ENCODE measurements at places on chromosomes 5 and 9. TPM values are rescaled to one million over a fixed set of nuclear protein-coding genes. Genes with fewer than 3 reads are reported as not detected.

The MAT2B gene
- 98.6 TPM for total RNA-seq

DNA sequence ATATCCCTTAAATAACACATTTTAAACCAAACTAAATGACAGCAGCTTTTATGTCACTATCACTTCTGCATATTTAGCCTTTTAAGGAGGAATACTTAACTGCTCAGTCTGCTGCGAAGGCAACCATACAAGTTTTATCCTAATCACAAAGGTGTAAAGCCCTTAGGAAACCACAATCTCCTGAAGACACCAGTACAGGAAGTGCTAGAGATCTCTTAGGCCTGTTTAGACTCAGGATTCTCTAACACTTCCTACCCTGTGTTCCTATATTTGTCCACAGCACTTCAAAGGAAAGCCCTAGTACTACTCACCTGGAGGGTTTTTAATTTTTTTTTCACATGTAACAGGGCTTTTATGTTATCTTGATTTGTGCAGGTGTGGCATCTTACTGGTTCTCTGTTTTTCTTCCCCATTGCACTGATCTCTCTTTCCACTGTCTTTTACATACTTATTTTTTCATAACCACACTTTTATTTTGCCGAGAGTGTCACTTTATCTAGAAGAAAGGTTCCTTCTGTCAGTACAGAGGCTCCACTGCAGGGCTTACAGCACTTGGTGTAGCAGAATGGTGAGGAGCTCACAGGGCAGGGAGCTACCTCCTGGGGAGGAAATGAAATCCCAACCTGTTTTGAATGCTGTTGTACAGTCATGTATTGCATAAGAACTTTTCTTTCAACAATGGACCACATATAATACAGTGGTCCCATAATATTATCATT is 1060.6 kb upstream of the ACO1 start:
- no peaks in the 10 kb centered on the region for H3K4me1 ChIP-seq
- no peaks in the 10 kb centered on the region for H3K27me3 ChIP-seq
- no peak overlapping the region for H3K27ac ChIP-seq
- no peak overlapping the region for H3K4me3 ChIP-seq
- H3K36me3 ChIP-seq, result no peaks in the 10 kb centered on the region

DNA sequence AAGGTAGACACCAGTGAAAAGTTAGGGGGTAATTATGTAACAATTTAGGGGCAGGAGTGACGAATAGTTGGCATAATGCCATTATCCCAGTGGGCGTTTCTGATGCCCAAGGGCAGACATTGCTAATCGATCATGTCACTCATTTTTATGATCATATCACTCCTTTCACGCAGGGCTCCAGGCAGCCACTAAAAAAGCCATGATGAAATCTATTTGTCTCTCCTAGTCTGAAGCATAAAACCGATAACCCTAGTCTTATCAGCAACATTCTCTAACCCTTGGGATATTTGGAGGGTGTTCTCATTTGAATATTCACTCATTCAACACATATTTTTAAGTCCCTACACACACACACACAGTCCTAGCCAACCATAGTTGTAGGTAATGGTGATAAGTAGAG is 114.9 kb downstream of the NMUR2 start:
- H3K4me3 ChIP-seq, result no peak overlapping the region
- DNase-seq, result no peak
- H3K27me3 ChIP-seq, result no peaks in the 10 kb centered on the region
- no peak overlapping the region for H3K27ac ChIP-seq
- H3K4me1 ChIP-seq, result peaks cover 27% of the 10 kb centered on the region
- no peaks in the 10 kb centered on the region for H3K36me3 ChIP-seq

GRCh38 chr5:83750749-83751148 is 30.1 kb upstream of the HAPLN1 start:
- no peaks in the 10 kb centered on the region for H3K27me3 ChIP-seq
- no peak overlapping the region for H3K27ac ChIP-seq
- H3K4me1 ChIP-seq, result no peaks in the 10 kb centered on the region
- no peaks in the 10 kb centered on the region for H3K36me3 ChIP-seq

The PIK3R1 gene
- 93.8 TPM for total RNA-seq

The LVRN gene
- 3.2 TPM for total RNA-seq

DNA sequence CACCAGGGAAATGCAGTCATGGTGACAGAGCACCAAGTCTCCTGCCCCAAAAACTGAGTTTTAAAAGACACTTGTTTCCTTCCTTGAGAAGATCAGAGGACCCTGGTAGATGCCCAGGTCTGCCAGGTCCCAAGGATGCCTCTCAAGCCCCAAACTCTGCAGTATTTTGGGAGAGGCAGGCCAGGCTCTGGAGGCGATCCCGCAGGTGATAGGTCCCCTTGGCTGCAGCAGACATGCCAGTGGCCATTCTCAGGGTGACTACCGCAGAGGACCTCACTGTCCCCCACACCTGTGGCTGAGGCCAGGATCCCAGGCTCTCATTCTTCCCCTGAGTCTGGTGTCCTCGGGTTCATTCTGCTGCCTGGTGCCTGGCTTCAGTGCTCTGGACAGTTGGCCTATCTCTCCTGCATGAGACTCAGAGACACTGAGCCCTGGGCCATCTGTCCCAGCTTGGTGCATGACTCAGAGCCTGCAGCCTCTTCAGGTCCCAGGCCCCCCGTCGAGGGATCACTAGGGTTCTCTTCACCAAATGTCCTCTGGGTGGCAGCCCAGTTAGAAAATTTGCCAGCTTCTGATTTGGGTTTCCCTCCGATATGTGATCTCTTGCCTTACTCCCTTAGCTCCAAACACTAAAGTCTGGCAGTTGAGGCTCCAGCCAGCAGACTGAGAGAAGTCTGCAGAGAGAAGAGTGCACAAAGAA is 59.7 kb upstream of the GARNL3 start:
- H3K4me3 ChIP-seq, result no peak overlapping the region
- H3K27me3 ChIP-seq, result no peaks in the 10 kb centered on the region
- no peak for DNase-seq
- H3K4me1 ChIP-seq, result no peaks in the 10 kb centered on the region
- H3K36me3 ChIP-seq, result no peaks in the 10 kb centered on the region
- no peak overlapping the region for H3K27ac ChIP-seq

- H3K36me3 ChIP-seq, result no peaks in the 10 kb centered on the region
- H3K4me1 ChIP-seq, result no peaks in the 10 kb centered on the region
- no peak overlapping the region for H3K4me3 ChIP-seq
- DNase-seq, result no peak
- H3K27me3 ChIP-seq, result no peaks in the 10 kb centered on the region
- no peak overlapping the region for H3K27ac ChIP-seq
Observed at GRCh38 chr5:66744040-66744439, 147.8 kb downstream of the MAST4 start.

- H3K36me3 ChIP-seq, result no peaks in the 10 kb centered on the region
- no peaks in the 10 kb centered on the region for H3K27me3 ChIP-seq
- DNase-seq, result no peak
- no peak overlapping the region for H3K4me3 ChIP-seq
- no peaks in the 10 kb centered on the region for H3K4me1 ChIP-seq
Observed at GRCh38 chr9:38761339-38761738, 41.4 kb upstream of the FAM240B start.

DNA sequence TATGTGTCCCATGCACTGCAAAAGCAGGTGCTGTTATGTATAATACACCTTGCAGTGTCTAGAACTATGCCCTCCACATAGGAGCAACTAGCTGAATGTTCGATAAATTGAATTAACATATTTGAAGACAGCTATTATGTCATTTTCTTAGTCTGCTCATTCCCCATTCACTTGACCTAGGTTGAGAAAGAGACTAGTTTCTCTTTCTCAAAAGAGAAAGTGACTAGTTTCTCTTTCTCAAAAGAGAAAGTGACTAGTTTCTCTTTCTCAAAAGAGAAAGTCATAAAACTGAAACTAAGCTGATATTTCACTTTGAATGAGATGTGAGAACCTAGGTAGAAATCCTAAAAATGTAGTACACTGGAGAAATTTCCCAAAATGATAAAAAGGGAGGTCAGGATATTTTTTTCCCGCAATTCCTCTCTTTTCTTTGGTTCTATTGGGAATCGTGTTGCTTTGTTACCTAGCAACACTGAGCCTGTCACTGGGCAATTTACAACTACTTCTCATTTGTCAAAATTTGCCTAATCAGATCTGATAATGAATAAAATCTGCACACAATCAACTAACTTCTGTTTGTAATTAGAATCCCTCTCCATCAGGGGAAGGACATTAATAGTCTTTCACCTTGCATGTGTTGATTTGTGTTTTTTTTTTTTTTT is 132.0 kb upstream of the GRIA1 start:
- no peak overlapping the region for H3K4me3 ChIP-seq
- no peaks in the 10 kb centered on the region for H3K36me3 ChIP-seq
- H3K4me1 ChIP-seq, result no peaks in the 10 kb centered on the region
- no peak for DNase-seq
- no peaks in the 10 kb centered on the region for H3K27me3 ChIP-seq

The TAF1L gene
- 0.13 TPM for total RNA-seq

GRCh38 chr5:158049459-158049858 is 190.5 kb upstream of the CLINT1 start:
- H3K27ac ChIP-seq, result no peak overlapping the region
- no peaks in the 10 kb centered on the region for H3K4me1 ChIP-seq
- H3K27me3 ChIP-seq, result no peaks in the 10 kb centered on the region
- H3K36me3 ChIP-seq, result no peaks in the 10 kb centered on the region
- no peak overlapping the region for H3K4me3 ChIP-seq
- no peak for DNase-seq

The PCDHB6 gene
- total RNA-seq, result 0.13 TPM

GRCh38 chr5:134034326-134034725 is 29.6 kb upstream of the VDAC1 start:
- no peak overlapping the region for H3K4me3 ChIP-seq
- no peak overlapping the region for H3K27ac ChIP-seq
- H3K36me3 ChIP-seq, result no peaks in the 10 kb centered on the region
- DNase-seq, result no peak

DNA sequence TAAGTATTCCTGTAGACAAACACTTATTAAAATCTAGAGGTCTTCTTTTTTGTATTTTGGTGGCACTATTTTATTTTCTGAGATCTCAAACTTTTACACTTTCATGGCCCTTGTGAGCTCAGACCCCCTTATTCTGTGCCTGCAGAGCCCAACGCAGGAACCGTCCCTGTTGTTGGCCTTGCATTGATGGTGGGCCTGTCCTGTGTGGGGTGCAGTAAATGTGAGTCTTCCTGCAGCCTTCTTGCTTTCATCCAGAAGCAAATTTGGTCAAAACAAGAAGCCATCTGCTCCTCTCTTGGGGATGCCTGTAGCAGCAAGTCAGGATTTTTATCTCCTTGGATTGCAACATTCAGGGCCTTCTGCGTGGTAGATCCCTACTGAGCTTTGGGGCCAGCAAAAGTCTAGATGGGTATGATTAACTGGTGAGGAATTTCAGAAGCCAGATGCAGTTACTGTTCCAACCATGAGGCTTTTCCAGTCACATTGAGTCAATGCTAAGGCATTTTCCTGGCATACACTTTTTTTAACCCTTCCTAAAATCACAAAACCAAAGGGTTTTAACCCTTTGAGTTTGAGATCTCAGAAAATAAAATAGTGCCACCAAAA is 31.7 kb downstream of the BASP1 start:
- no peak overlapping the region for H3K27ac ChIP-seq
- DNase-seq, result no peak
- H3K4me3 ChIP-seq, result no peak overlapping the region
- no peaks in the 10 kb centered on the region for H3K27me3 ChIP-seq
- H3K4me1 ChIP-seq, result peaks cover 10% of the 10 kb centered on the region

GRCh38 chr9:88722753-88723152 is 187.8 kb downstream of the NXNL2 start:
- no peaks in the 10 kb centered on the region for H3K27me3 ChIP-seq
- H3K4me3 ChIP-seq, result no peak overlapping the region
- no peaks in the 10 kb centered on the region for H3K4me1 ChIP-seq
- no peak for DNase-seq
- no peaks in the 10 kb centered on the region for H3K36me3 ChIP-seq
- H3K27ac ChIP-seq, result no peak overlapping the region

The HAVCR2 gene
- total RNA-seq, result 7.3 TPM

DNA sequence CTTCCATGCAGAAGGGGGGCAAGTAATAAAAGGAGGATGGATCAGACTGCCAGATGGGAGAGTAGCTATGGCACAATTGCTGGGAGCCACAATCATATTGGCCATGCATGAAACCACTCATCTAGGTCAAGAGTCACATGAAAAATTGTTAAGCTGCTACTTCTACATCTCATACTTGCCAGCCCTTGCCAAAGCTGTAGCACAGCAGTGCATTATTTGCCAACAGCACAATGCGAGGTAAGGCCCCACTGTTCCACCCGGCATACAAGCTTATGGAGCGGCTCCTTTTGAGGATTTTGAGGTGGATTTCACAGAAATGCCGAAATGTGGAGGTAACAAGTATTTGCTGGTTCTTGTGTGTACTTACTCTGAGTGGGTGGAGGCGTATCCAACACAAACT is 109.9 kb upstream of the EPB41L4A start:
- no peaks in the 10 kb centered on the region for H3K36me3 ChIP-seq
- H3K4me3 ChIP-seq, result no peak overlapping the region
- H3K27me3 ChIP-seq, result no peaks in the 10 kb centered on the region
- DNase-seq, result no peak

- no peak overlapping the region for H3K4me3 ChIP-seq
- no peaks in the 10 kb centered on the region for H3K27me3 ChIP-seq
- no peak overlapping the region for H3K27ac ChIP-seq
- no peaks in the 10 kb centered on the region for H3K36me3 ChIP-seq
- no peak for DNase-seq
Observed at GRCh38 chr5:97919719-97920118, 736.7 kb upstream of the RIOK2 start.

The FOXD1 gene
- 0.38 TPM for total RNA-seq

The CER1 gene
- total RNA-seq, result not detected

The GALNT12 gene
- 45.0 TPM for total RNA-seq

The ITGA2 gene
- 2.0 TPM for total RNA-seq

DNA sequence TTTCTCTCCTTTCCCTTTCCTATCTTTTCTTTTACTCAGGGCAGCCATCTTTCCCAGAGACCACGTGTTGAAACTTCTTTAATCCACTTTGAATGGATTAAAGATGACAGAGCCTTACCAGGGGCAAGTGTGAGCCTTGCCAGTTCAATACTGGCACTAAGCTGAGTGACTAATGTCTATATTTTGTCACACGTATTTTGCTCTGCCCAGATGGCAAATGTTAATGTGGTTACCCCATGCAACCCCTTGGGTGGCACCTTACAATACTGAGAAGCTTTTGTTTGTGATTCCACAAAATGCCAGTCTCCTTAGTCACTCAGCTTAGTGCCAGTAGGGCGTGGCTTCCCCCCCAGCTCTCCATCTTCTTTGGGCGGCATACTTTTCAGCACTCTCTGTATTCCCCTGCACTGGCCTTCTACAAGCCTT is 24.8 kb downstream of the ANXA1 start:
- no peak overlapping the region for H3K27ac ChIP-seq
- no peak overlapping the region for H3K4me3 ChIP-seq
- DNase-seq, result no peak

- H3K36me3 ChIP-seq, result peaks cover 66% of the 10 kb centered on the region
- no peak for DNase-seq
- H3K4me3 ChIP-seq, result no peak overlapping the region
Observed at GRCh38 chr5:178208540-178209227, 4.4 kb downstream of the HNRNPAB start.

DNA sequence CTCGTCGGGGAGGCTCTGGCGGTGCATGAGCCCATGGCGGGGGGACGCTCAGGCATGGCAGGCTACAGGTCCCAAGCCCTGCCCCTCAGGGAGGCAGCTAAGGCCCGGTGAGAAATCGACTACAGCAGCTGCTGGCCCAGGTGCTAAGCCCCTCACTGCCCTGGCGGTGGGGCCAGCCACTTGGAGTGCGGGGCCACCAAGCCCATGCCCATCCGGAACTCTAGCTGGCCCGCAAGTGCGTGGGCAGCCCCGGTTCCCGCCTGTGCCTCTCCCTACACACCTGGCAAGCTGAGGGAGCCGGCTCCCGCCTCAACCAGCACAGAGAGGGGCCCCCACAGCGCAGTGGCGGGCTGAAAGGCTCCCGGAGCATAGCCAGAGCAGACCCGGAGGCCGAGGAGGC is 1896.9 kb upstream of the CDH6 start:
- H3K27ac ChIP-seq, result no peak overlapping the region
- H3K4me1 ChIP-seq, result no peaks in the 10 kb centered on the region
- no peak overlapping the region for H3K4me3 ChIP-seq
- no peaks in the 10 kb centered on the region for H3K36me3 ChIP-seq
- no peak for DNase-seq
- no peaks in the 10 kb centered on the region for H3K27me3 ChIP-seq

Data from thyroid gland (tissue), 4 donors.